ENCODE measurements at places on chromosomes 3 and 15.

DNA sequence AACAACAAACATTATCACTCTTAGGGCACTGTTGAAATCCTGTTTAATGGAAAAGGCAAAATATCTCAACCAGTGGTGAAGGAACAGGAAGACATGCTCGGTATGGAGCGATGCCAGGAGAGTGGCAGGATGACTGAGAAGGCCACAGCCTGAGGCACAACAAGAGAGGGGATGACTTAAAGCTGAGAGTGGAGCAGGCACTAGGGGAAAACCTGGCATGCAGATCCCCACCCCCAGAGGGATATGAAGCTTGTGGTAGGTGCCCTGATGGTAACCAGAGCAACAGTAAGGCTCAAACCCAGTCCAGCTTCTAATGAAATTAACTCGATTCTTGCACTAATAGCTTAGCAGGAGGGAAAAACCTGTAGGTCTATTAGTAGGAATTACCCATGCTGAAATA lies 40.4 kb downstream of the LYSMD4 start:
- DNase-seq = no peak

DNA sequence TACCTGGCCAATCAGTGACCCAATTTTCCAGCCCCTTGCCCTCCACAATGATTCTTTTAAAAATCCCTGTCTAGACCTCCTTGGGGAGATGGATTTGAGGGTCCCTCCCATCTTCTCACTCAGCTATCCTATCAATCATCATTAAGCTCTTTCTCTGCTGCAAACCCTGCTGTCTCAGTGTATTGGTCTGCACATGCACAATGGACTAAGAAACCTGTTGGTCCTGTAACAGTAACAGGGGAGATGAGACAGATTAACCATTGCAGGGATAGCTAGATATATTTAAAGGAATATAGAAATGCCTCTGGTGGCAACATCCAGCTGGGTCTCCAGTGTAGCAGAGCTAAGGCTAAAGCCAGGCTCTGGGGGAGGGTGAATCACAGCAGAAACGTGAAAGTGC lies 74.6 kb upstream of the CHRNA7 start:
- DNase-seq = no peak

DNA sequence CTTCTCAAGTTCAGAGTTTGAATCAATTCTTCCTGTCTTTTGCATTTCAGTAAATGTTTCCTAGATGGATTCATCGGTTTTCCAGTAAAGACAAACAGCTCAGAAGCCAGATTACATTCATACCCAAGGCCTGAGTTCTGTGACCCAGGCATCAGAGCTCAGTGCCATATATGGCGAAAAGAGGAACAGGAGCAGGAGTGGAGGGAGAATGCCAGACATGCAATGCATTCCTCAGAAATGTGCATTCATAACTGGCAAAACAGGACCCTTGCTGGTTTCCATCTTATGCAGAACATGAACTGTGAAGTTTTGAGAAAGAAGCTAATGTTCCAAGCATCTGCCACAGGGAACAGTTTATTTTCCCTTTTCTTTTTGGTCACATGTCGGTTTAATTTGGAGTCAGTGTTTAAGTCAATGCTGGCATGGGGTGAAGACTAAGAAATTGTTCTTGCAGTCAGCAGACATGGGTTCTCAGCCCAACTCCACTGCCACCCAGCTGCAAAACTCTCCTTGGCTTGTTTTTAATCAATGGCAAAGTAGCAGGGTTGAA lies 116.5 kb downstream of the LPP start:
- DNase-seq = no peak

GRCh38 chr3:70703305-70704102 lies 391.1 kb upstream of the MDFIC2 start:
- no peak for DNase-seq

GRCh38 chr3:33119891-33120290 lies 6.1 kb downstream of the CRTAP start:
- DNase-seq = no peak

DNA sequence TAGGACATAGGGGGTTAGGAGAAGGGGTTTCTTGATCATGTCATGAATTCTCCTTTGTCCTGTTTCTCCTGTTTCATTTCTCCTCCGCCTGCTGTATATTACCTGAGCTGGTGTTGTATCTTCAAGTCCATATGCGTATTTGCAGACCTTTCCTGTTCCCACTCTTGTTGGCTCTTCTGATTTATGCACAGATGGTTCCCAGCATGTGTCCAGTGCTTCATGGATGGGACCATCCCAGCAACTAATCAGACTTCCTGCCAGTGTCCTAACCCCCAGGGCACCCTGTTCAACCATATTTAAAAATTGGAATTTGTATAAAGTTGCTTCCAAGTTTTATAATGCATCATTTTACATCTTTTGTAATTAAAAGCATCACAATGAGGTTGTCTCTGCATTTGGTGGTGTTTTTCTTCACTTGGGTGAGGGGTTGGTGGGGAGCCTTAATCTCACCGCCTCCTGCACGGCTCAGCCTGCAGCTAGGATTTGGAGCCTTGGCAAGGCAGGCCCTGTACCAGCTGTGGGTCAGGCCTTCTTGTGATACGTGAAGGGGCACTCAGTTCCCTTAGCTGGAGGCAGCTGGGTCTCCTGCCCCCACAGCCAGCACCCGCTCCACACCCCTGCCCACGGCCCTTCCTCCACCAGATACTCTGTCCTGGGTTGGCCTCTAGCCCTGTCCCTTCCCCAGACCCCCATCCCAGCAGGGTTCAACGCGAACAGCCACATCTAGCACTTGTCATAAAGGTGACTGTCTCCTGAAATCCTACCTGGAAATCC lies 72.0 kb upstream of the BLM start:
- DNase-seq = no peak
